HEK293T (cell line): ENCODE measurements at places on chromosomes 13 and 19.

DNA sequence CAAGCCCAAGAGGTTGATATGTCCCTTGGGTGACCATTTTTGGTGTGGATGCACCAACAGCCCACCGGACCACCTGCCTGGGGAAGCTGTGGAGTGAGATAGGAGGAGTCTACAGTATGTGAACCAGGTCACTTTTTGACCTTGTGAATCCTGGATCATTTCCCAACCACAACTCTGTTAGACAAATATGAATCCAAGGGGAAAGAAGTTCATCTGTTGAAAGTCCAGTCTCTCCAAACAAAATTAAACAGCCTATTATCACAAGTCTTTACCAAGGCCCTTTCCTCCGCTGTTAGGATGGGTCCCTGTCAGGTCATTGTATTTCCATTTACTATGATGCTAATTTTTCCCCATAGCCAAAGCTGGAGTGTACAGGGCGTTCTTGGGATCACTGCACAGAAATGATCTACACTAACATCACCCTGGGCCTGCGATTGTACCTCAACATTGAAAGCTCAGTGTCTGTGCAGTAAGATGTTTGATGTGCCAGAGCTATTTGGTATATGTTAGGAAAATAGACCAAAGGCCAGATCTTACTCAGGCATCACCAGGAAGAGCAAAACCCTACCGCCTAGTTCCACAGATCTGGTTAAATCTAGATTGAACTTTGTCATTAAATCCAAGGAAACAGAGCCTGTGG, 117.1 kb downstream of the STARD13 start:
- DNase-seq = no peak

DNA sequence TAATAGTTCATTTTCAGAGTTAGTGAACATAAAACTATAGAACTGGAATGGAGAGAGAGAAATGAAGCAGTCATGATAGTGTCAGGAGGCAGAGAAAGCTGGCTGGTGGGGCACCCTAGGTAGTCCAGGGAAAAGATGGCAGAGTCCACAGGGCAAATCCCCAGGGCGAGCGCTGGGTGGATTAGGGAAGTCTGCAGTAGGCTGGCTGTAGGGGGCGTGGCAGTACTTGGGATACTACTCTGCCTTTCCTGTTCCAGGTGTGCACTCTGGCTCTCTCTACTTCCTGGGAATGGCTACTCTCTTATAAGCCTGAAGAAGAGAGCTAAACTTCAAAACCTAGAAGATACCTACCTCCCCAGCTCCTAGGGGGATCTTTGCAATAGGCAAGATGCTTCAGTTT, 232.9 kb upstream of the SLC10A2 start:
- no peak for DNase-seq

DNA sequence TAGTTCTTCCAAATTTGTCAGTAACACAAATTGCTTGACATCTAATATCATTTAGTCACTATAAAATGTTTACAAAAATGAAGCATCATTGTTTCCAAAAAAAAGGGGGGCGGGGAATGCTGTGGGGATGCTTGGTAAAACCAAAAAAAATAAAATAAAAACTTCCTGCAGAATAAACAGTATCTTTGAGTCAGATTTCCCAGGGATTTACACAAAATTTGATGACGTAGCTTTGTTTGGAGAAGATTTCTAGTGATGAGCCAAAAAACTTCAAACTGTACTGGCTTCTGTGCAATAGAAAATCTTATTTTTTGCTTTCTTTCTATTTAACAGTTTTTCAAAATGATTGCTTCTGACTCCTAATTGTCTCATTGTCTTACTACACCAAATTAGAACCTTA, 80.0 kb downstream of the MZT1 start:
- no peak for DNase-seq

GRCh38 chr19:16213076-16213475, 15.4 kb downstream of the AP1M1 start:
- no peak for DNase-seq

GRCh38 chr13:57123681-57124080, 17.0 kb upstream of the PRR20A start:
- no peak for DNase-seq

DNA sequence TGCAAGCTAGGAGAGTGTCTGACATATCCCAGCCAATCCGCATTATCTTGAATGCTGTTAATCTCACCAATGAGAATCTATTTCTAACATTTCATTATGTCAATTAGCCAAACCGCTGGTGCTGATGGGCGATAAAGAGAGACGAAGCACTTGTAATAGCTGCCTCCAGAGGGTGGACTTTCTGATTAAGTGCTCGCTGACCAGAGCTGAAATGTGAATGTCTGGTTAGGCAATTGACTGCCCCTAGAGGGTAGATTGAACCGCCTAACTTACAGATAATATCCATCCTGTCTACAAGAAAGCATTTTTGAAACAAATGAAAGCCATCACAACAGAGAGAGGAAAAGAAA, 552 bp upstream of the GRWD1 start:
- peak; percentile 63 for DNase-seq

DNA sequence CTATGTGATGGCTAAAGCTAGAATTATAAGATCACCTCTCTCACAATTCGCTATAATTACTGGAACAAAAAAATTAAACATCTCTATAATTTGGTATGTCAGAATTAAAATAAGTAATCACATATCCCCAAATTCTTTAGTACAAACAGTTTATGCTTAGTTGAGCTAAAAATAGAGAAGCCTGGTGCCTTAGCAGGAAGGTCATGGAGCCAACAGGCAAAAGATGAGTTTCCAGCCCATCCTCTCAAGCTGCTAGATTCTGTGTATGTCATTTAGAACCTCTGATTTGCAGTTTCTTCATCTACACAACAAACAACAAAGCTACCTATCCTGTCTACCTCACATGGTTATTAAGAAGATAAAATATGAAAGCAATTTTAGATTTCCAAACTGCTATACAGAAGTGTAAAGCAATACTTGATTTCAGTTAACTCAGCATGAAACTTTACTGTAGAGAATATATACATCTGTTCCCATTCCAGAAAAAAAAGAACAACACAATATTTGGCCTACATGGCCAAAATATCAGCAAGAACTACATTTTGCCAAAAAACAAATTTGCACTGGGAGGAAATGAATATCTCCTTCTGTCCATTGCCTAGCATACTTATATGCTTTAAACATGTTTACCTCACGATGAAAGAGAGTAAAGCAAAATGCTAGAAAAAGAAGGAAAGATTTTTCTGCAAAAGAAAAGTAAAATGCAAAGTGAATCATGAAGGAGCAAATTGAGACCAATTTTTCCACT, 294.0 kb upstream of the MIR17HG start:
- DNase-seq = no peak

- DNase-seq = no peak
These were observed 33.7 kb upstream of the C13orf46 start for GRCh38 chr13:114007566-114007965.

DNA sequence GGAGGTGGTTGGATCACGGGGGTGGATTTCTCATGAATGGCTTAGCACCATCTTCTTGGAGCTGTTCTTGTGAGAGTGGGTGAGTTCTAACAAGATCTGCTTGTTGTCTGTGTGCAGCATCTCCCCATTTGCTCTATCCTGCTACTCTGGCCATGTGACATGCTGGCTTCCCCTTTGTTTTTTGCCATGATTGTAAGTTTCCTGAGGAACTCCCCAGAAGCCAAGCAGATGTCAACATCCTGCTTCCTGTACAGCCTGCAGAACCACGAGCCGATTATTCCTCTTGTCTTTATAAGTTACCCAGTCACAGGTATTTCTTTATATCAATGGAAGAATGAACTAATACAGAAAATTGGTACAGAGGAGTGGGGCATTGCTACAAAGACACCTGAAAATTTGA, 2.3 kb upstream of the SIGLEC12 start:
- no peak for DNase-seq

GRCh38 chr13:111623208-111623607, 302.8 kb downstream of the TEX29 start:
- DNase-seq = no peak

GRCh38 chr13:50884265-50884664, 25.3 kb upstream of the RNASEH2B start:
- DNase-seq = no peak

GRCh38 chr19:44718441-44719261, 19.7 kb downstream of the CEACAM16 start:
- no peak for DNase-seq

DNA sequence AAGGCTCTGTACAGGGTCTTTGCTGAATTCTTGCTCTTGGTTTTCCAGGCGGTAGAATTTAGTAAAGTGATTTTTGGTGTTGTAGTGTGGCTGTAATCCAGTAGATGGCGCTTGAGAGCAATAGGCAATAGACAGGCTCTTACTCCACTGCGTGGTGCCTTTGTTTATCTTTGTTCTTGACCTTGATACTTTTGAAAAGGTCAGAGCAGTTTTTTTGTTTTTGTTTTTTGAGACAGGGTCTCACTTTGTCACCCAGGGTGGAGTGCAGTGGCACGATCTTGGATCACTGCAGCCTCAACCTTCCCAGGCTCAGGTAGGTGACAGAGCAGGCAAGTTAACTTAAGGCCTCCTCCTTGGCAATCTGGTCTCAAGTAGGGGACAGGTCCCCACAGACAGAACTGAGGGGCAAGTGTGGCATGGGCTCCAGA, 12.2 kb upstream of the LILRA5 start:
- DNase-seq = peak; percentile 62

DNA sequence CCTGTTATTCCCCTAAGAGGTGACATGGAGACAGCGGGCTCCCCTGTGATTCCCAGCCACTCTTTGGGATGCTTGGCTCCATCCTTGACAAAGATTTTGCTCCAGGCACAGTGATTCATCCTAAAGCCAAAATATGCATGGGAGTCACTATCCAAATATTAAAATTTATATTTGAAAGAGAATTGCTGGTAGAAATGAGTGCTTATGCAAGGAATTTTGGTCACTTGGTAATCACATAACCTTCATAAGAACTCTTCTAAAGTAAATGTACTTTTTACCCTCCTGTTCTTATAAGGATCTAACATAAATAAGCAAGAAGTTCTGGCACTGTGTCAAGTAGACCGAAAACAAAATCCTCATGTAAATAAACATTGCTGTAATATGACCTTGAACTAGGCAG, 385.8 kb downstream of the ITGBL1 start:
- no peak for DNase-seq

DNA sequence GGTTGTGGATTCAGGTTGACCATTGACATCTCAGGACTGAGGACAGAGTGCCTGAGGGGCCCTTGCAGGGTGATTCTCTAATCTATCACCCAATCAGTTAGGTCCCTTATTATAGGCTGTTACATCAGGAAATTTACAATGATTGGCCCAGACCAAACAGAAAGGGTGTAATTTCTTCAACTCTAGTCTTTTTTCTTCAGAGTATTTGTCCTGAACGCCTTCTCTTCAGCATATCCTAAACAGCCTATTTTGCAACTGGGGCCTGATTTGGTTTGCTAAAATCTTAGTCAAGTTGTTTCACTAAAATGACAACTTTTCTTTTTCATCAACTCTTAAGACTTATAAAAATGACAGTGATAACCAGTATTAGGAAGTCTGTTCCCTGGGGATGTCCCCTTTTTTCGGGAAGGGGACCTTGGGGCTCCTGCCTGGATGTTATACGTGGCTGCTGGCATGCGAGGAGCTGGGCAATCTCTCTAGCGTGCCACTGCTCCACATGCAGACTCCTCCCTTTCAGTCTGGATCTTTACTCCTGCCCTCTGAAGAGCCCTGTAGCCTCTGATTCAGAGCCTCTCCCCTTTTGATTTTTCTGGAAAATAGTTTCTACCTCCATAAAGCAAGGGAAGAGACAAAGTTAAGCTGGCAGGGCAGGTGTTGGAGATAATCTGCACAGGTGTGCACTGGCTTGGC, 19.6 kb upstream of the GTF2F2 start:
- DNase-seq = no peak

GRCh38 chr19:20321139-20321763, 154.2 kb downstream of the ZNF486 start:
- DNase-seq = no peak

GRCh38 chr19:48635263-48635965, 1.8 kb downstream of the DBP start:
- DNase-seq = peak; percentile 73

DNA sequence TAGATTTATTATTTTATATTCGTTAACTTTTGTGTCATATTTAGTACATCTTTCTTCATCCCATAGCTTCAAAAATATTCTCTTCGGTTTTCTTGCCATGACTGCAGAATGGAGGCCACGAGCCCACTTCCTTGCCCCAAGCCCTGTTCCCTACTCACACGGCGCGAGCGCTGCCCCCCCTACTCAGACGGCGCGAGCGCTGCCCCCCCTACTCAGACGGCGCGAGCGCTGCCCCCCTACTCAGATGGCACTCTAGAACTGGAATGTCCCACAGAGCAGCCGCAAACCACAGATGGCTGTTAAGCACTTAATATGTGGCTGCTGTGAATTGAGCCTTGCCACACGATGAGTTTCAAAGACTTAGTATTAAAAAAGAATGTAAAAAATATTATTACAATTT, 102.2 kb upstream of the PEG3 start:
- no peak for DNase-seq

- no peak for DNase-seq
These were observed 1.3 kb downstream of the CYP4F3 start for GRCh38 chr19:15641901-15642491.

GRCh38 chr19:51921949-51922348, 5.3 kb upstream of the ZNF613 start:
- DNase-seq = no peak

GRCh38 chr13:97254816-97255215, 32.7 kb downstream of the MBNL2 start:
- DNase-seq = no peak

DNA sequence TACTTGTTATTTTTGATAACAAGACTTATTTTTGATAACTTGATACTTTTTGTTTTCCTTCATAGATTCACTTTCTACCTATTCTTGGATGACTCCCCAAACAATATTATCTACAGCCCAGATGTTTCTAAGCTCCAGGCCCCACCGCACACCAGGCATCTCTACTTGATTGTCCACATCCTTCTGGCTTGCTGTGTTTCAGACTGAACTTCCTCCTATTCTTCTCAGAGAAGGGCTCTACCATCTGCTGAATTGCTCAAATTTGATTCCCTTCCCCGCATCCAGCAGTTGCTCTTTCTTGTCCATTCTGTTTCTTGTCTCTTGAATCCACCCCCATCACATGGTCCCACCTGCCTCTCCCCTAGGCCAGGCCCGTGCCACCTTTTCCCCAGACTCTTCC, 13.0 kb downstream of the NUDT15 start:
- DNase-seq = no peak

DNA sequence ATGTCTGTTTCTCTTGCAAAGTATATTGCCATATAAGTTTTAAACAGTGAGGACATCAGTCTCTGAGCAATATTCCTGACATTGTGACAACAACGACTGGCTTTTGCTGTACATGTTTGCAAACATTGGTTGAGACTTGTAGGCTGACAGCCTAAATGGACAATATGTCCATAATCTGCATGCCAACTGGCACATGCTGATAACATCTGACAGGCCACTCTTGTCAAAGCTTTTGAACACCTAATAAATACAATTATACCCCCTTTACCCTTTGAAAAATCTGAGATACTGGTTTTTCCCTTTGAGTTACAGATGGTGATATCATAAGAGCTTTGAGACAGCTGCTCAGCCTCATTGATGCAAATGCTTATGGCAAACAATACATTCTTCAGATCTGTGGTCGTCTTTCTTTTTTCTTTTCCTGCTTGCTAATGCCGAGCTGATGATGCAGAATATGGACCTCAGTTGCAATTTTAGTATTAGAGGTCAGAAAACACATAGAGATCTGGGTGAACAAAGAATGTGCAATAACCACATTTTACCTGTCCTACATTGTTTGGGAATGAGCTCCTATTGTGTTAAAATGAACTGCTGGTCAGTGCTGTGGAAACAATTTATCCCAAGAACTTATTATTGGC, 114.9 kb downstream of the RFC3 start:
- DNase-seq = no peak
